ENCODE measurements at places on chromosomes 11 and 22.

GRCh38 chr11:8252388-8252787 is 11.3 kb downstream of the LMO1 start:
- no peak for DNase-seq

- DNase-seq: no peak
These were observed 1.6 kb downstream of the IPO7 start for GRCh38 chr11:9386086-9386485.

GRCh38 chr11:45031912-45032519 is 81.3 kb upstream of the TP53I11 start:
- no peak for DNase-seq

GRCh38 chr22:46547883-46548244 is 10.4 kb upstream of the CELSR1 start:
- DNase-seq: no peak

DNA sequence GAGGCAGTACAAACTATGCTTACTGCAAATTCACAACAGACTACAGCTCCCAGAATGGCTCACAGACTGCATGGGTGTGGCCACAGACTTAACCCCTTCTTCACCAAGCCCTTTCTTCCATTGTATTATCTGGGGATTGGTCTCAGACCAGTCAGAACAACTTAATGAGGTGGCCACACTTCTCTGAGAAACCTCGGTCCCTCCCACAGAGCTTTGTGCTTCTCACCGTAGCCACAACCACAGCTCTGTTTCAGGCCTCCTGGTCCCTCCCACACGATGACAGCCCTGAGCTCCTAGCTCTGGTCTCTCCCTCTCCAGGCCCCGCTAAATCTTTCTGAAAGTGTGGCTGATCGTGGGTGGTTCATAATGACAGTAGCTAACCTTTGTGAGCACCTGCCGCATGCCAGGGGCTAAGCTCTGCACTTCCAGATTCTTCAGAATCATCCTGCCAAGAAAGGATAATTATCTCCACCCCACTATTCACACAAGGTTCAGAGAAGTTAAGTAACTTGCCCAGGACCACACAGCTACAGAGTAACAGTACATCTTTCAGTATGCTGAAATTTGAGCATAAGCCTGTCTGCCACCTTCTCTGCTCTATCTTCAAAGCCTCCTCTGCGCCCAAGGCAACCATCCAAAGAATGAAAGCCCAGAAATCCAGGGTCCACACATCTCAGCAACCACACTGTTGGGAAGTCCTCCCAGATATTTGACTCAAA is 5.4 kb downstream of the PDE2A start:
- DNase-seq: peak; percentile 43

DNA sequence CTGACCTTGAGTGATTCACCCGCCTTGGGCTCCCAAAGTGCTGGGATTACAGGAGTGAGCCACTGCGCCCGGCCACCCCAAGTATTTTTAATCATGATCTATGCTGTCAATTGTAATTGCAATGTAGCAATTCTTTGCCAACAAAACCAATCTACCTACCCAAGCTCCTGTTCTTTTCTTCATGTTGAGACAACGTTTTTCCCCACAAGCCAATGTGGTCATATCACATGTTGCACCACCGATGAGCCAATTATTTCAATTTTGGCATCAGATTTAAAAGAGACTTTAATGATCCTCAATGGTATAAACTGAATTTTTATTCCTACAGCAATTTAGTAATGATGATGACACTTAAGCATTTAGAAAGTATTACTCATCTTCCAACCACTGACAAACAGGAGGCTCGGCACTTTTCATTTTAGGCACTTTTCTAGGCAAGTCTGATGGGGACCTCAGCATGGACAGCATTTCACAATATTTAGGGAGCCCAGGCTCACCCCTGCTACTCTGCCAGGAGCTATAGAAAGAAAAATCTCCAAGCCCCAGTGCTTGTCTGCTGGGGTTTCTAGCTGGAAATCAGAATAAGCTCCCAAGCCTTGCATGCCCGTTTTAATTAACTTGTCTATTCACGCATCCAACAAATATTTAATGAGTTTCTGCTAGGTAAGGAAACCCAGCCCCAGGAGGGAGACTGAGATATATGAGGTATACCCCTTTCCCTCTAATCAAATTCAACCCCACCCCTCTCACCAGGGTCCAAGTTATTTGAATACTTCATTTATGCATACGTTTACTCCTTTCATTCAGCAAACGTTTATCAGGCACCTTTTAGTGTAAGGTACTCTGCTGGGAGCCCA is 291.4 kb downstream of the ST3GAL4 start:
- DNase-seq: no peak

- DNase-seq: no peak
These were observed 36.6 kb upstream of the NNMT start for GRCh38 chr11:114259551-114259983.

DNA sequence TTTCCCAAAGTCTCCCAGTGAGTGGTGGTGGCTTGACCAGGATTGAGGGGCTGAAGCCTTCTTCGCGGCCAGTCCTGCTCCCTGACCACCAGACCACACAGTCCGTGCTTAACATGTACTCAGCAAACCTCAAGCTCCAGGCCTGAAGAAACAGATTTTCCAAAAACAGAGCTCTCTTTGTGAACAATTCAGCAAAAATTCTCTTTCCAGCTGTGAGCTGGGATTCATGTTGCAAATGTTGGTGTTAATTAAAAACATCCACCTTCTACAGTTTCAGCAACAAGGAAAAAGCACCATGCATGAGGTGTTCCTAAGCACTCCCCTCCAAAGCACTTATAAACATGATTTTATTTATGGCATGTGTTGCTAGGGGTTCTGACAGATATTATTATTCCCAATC is 129.5 kb downstream of the ETS1 start:
- DNase-seq: no peak
